Thoracic aorta (tissue), 2 donors: ENCODE measurements at places on chromosomes 2 and 18.

DNA sequence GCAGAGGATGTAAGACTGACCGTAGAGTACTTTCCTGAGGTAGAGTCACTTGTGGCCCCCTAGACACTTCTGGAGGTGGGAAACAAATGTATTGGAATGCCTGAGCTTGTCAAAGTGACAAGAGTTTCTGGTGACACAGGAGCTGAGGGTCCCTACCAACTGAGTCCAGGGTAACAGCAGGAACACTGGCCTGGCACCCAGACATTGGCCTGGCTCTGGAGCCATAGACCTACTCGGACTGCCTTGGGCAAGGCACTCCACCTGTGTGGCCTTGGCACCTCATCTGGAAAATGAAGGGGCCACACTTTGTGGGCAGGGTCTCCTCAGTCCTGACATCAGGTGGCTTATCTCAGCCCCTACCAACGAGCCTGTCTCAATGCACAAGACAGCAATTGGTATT is 398.2 kb upstream of the CELF4 start:
- no peak for DNase-seq

GRCh38 chr2:8539743-8540551 is 141.9 kb upstream of the ID2 start:
- DNase-seq: no peak

DNA sequence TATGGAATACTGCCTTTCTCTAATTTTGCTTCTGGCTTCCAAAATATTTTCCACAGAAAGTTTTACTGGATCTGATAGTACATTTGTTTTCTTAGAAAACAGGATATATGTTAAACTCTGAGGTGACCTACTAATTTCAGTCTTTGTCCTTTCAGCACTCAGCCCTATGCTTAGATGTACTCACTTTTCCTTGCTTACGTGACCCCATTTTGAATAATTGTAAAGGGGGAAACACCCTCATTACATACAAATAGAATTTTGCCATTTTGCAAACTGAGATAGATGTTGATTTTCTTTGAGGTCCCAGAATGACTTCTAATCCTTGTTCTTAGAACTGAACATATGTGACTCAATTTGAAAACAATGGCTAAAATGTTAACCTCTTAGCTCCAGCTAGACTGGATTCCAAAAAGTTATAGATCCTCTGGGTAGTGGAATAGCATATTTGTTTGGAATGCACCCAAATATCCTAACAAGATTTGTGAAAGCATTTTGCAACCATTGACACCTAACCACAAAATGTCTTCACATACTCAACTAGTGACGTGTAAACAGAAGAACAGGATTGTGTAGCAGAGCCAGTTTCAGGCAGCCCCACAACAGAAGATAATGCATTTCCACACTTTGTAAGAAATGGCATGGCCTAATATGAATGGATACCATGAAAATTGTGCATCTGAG is 44.8 kb upstream of the EHBP1 start:
- DNase-seq: no peak

DNA sequence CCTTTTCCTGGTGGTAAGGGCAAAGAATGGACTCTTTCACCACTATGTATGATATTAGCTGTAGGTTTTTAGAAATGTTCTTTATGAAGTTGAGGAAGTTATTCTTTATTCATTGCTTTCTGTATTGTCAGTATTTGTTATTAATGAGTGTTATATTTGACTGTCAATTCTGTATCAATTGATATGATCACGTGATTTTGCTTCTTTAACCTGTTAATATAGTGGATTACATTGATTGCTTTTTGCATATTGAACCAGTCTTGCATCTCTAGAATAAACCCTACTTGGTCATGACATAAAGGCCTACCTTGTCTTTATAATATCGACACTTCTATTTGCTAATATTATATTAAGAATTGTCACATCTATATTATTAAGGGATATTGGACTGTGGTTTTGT is 18.3 kb upstream of the ST6GAL2 start:
- no peak for DNase-seq

- no peak for DNase-seq
Measured at GRCh38 chr2:118374974-118375755, 286.9 kb downstream of the INSIG2 start.

GRCh38 chr2:73704285-73704684 is 32.9 kb downstream of the TPRKB start:
- DNase-seq: no peak

- no peak for DNase-seq
Measured at GRCh38 chr2:26020231-26020640, 13.6 kb upstream of the RAB10 start.

DNA sequence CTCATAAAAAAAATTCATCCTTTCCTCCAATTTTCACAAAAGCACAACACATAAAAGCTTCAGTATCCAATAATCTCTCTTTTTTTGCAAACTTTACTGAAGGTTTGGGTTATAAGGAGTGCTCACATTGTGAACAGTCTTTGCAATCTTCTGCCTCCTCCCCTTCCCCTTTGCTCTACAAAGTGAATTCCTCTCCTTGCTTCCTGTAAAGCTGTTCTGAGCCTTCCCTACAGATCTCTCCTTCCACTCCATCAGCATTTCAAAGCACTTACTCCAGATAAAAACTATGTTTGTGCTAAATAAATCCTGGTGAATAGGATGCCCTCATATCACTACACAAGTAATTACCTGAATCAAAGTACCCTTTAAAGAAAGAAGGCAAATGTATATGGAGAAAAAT is 4.6 kb upstream of the PDK1 start:
- no peak for DNase-seq

- DNase-seq: no peak
Measured at GRCh38 chr2:110955556-110955955, 165.2 kb upstream of the BCL2L11 start.

GRCh38 chr2:190785334-190785733 is 95.3 kb upstream of the GLS start:
- DNase-seq: no peak

GRCh38 chr2:151972241-151973012 is 126.4 kb downstream of the CACNB4 start:
- no peak for DNase-seq

DNA sequence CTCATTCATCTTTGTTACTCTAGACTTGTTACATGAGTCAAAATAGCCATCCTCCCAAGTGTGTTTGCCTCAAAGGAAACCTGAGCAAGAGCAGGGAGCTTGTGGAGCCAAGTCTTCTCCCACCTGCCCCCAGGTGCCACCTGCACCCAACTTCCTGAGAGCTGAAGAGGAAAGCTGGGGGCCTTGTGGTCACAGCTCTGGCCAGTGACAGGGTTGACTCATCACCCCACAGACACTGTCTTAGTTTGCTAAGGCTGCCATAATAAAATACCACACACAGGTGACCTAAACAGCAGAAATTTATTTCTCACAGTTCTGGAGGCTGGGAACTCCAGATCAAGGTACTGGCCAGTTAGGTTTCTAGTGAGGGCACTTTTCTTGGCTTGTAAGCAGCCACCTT is 99.6 kb downstream of the TPGS2 start:
- no peak for DNase-seq

DNA sequence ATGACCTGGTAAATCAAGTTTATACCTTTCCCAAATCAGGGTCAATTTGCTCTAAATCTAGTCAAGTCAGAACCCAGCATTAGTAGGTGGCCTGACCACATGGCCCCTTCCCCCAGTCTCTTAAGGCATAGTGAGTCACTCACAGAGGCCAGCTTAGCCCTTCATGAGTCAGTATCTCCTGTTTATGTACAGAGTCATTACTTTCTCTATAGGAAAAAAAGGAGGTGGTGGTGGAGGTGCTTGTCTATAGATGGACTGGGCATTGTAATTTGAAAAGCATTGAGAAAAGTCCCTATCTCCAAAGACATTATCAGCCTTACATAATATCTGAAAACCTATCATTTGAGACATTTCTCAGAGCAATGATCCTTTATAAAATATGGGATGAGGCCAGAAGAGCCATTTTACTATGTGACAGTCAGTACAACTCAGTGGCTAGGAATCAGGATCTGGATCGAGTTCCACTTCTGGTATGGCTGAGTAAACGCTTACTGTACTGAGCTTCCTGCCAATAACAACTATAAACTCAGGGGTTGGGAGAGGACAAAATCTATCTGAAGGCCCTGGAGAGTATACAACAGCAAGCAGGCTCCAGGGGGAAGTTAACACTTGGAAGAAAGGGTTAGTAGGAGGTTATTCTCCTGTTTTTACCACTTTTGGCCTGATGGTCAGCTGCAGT is 22.5 kb upstream of the SIGLEC15 start:
- peak; percentile 22 for DNase-seq

GRCh38 chr2:239579524-239580198 is 178.8 kb upstream of the HDAC4 start:
- DNase-seq: no peak

DNA sequence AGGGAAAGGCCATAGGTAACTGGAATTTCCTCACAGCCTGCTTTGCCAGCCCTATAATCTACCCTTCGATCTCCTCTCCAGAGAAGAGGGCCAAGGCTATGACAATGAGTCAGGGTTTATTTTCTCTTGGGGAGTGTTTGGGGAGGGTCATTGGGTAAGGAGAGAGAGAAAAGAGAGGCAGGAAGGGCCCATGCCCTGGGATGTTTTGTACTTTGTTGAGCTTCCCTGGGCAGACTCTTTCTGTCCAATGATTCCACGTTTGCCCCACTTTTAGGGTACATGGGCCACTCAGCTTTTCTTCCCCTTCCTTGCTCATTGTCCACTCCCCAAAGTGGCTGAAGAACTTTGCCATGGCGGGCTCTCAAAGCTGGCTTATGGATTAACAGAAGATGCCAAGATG is 224.2 kb downstream of the ALK start:
- DNase-seq: no peak

GRCh38 chr2:138445227-138445626 is 56.3 kb upstream of the SPOPL start:
- no peak for DNase-seq

DNA sequence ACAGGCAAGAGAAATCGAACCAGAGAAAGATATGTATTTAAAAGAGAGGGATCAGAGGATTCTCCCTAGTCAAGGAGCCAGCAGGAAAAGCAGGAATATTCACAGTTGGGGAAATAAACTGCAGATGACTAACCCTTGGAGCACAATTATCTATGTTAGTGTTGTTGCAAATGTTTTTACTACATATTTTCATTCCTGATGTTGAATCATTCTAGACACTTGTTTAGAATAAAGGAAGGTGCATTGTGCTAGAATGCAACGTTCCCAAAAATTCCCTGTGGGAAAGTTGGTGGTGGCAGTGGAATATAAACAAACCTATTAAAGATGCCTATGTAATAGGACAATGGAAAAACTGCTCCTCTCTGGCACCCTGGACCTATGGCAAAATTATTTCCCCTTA is 63.3 kb downstream of the DTNA start:
- no peak for DNase-seq

- DNase-seq: no peak
Measured at GRCh38 chr2:12032398-12032797, 286.0 kb downstream of the LPIN1 start.

DNA sequence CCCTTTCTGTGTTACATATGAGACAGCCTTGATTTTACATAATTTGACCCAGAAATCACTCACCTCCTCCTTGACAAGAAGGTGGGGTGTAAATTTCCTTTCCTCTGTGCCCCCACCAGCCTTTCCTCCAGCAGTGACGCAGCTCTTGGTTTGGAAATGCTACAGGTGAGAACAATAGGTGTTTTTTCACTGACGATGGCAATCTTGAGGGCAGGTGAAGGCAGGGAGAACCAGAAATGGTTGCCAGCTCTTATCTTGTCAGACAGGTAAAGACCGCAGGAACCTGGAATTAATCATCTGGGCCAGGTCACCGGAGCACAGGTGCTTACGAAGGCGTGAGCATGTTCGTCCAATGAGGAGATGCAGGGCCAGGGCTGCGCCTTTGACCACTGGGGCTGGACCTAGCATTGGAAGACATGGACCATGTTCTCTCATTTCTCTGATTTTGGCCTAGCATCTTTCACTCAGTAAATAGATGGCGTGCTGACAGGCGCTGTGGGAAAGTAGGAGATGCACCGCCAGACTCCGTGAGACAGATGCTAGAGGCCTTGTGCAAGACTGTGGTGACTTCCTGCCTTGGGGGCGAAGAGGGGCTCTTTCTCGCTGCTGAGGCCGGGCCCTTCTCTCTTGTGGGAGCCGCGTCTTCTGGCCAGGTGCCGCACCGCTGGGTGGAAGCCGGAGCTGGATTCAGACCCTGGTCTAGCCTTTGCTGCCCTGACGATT is 4.0 kb downstream of the CIDEA start:
- no peak for DNase-seq

- DNase-seq: peak; percentile 36
Measured at GRCh38 chr2:149017116-149017985, 21.1 kb upstream of the LYPD6B start.

- DNase-seq: no peak
Measured at GRCh38 chr2:232993231-232993821, 19.7 kb downstream of the NGEF start.

GRCh38 chr2:191081411-191082155 is 67.6 kb upstream of the STAT1 start:
- no peak for DNase-seq

GRCh38 chr2:221836095-221836494 is 264.0 kb upstream of the EPHA4 start:
- no peak for DNase-seq

GRCh38 chr18:22136395-22136794 is 33.0 kb upstream of the GATA6 start:
- DNase-seq: no peak

GRCh38 chr2:176080540-176081375 is 3.0 kb downstream of the EVX2 start:
- DNase-seq: no peak

DNA sequence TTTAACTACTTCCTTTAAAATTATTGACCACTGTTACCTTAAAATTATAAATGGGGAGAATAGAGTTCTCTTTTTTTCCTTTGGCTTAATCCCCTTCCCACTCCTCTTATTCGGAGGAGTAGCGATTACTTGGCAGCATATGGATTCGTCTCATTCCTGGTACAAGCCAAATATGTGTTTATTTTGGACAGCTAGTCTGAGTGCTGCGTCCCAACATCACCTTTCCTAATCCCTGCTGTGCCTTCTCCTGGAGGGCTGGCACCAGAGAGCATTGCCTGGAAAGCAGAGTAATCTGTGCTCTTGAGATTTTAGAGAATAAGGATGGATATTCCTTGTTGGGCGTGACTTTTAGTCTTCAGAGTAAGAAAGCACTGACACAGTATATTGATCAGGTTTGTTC is 185.6 kb downstream of the AGAP1 start:
- no peak for DNase-seq

GRCh38 chr2:69304656-69305055 is 82.4 kb downstream of the GFPT1 start:
- DNase-seq: no peak

- DNase-seq: no peak
Measured at GRCh38 chr2:109254174-109254904, 125.3 kb downstream of the SH3RF3 start.

DNA sequence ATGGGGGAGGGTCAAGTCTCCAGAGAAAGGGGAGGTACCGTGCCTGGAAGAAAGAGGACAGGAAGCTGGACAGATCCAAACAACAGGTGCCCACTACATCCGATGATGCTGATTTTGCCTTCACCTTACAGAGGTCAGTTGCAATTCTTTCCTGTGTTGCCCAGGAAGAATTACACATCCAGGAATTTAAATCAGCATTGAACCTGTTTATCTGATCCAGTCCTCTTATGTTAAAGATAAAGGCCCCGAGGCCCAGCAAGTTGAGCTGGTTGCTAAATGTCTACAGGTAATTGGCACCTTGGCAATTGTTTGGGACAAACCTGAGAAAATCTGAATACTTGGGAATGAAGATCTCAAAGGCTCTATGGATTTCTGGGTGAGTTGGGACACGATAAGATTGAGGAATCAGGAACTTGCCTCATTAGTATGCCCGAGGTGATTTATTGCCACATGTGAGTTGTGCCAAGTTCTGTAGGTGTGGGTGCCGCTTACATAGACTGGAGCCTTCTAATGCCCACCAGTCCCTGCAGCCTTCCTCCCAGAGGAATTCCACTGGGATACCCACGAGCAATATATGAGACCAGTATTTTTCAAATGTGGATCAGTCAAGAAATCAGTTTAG is 6.9 kb upstream of the CNNM4 start:
- DNase-seq: no peak
